ENCODE measurements at places on chromosomes 7 and 10.

DNA sequence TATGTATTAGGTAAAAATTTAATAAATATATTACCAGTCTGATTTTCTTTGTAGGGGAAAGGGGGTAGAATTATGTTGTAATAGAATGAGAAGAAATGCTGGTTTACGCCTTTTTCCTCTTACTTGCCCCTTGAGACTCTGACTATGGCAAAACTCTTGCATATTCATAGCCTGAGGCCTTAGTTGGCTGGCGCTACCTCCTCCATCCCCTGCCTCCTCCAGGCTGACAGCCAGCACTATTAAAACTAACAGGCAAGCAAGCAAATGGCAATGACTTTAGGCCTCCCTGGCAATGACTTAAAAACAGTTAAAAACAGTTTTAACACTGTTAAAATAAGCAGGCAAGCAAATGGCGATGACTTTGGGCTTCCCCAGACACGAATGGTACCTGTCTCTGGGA is 14.4 kb downstream of the PKD2L1 start:
- DNase-seq, result no peak

GRCh38 chr7:157616426-157616825 is 279.6 kb downstream of the DNAJB6 start:
- no peak for DNase-seq

- no peak for DNase-seq
These were observed 52.9 kb downstream of the BAMBI start for GRCh38 chr10:28730031-28730778.

DNA sequence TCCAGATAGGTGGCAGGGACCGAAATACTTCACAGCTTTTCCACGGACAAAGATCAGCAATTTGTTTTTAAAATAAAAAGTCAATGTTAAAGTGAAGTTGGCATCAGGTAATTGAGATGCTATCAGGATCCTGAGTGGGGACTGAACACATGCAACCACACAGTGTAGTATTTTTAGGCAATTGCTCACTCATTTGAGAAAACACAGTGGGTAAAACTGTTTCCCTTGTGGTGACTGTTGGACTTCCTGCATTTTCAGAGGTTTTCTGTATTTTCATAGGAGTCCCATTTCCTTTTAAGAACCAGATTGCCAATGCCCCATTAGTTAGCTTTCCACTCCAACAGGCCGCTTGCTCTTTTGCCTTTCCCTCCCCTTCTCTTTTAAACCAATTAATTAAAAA is 159.5 kb upstream of the ZNF32 start:
- no peak for DNase-seq

DNA sequence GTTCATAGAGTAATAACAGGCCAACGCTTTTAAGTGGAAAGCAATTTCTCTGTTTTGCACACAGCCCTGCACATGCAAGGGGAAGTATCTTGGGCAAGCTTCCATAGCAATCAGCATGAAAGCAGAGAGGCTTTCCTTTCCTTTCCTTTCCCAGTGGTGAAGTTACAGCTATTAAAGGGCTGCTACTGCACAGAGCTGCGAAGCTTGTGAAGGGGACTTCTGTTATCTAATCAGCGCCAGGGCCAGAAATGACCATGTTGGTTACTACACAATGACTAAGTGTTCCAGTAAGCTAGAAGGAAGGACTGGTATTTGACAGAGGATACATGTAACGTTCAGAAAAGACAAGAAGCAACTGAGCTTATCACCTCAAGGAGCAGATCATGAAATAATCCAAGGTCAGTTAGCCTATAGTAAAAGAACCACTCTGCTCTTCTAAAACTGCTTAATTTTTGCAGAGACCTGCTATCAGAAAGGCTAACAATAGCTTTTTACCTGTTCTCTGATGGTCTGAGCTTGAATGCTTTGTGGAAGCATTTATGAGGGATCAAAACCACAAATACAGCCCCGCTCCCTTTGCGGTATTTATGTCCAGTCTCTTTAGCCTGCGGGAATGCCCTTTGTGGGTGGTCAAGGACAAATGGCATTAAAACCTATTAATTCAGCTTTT is 45.9 kb downstream of the SGMS1 start:
- DNase-seq, result no peak

- no peak for DNase-seq
These were observed 70.3 kb upstream of the PIP4K2A start for GRCh38 chr10:22784668-22785067.
